Stimulated activated CD4-positive, alpha-beta T cell treated with anti-CD3 and anti-CD28 coated beads, Interleukin-1b, Interleukin-23, amount 100 ng/mL, for 1 hour (primary cell): ENCODE measurements at places on chromosomes 12 and 14.

- DNase-seq: no peak
These were observed 162.9 kb downstream of the ADGRD1 start for GRCh38 chr12:131116468-131117117.

GRCh38 chr12:32987512-32987911 lies 90.9 kb upstream of the PKP2 start:
- no peak for DNase-seq

GRCh38 chr14:63182968-63183367 lies 21.3 kb upstream of the RHOJ start:
- no peak for DNase-seq

- no peak for DNase-seq
These were observed 1004.4 kb downstream of the AACS start for GRCh38 chr12:126069549-126070165.

- no peak for DNase-seq
These were observed 115.4 kb upstream of the OVCH1 start for GRCh38 chr12:29612912-29613311.

DNA sequence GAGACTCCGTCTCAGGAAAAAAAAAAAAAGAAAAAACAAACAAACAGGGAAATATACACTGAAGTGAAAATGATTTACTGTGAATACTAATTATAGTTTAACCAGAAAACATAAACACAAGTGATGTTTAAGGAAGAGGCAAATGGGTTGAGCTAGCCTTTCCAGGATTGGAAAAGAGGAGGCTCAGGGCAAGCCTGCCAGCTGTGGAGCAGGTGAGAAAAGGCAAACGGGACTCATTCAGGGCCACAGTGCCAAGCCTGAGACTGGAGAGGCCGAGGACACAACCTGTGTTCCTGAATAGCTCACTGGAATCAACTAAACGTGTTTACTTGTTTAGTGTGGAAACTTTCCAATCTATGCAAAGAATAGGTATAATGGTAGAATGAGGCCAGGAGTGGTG lies 35.7 kb upstream of the MAPKAPK5 start:
- no peak for DNase-seq

DNA sequence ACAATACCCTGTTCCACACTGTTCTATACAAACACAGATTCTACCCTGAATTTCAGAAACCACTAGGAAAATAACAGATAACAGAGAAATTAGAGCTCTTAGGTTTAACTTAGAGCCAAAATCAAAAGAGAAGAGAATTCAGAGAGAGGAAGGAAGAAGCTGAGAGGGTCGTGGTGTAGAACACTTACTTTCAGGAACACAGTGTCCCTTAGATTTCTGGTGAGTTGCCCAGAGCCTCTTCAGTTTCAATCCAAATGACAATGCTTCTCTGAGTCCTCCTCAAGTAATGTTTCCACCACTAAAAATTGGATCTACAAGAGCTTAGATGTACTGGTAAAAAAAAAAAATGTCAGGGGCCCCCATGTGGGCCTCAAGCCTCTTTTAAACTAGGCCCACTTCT lies 2.6 kb downstream of the YAF2 start:
- DNase-seq: no peak

GRCh38 chr14:104147346-104148125 lies 9.1 kb downstream of the KIF26A start:
- DNase-seq: no peak

GRCh38 chr14:95331708-95332408 lies 12.2 kb upstream of the CLMN start:
- DNase-seq: no peak

GRCh38 chr12:82517027-82517426 lies 158.7 kb downstream of the METTL25 start:
- no peak for DNase-seq

GRCh38 chr12:28776913-28777422 lies 372.1 kb upstream of the FAR2 start:
- DNase-seq: no peak

DNA sequence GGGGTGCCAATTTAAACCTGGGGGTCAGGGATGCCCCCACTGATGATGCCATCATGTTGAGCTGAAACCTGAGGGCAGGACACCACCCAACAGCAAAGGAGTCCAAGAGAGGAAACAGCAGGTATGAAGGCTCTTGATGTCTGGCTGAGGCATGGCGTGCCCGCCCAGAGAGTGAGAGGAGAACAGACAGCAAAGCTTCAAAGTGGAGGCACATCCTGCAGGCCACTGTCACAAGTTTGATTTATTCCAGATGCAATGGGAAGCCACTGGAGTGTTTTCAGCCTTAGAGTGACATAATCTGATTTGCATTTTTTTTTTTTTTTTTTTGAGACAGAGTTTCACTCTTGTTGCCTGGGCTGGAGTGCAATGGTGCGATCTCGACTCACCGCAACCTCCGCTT lies 34.8 kb downstream of the IRF2BPL start:
- no peak for DNase-seq

DNA sequence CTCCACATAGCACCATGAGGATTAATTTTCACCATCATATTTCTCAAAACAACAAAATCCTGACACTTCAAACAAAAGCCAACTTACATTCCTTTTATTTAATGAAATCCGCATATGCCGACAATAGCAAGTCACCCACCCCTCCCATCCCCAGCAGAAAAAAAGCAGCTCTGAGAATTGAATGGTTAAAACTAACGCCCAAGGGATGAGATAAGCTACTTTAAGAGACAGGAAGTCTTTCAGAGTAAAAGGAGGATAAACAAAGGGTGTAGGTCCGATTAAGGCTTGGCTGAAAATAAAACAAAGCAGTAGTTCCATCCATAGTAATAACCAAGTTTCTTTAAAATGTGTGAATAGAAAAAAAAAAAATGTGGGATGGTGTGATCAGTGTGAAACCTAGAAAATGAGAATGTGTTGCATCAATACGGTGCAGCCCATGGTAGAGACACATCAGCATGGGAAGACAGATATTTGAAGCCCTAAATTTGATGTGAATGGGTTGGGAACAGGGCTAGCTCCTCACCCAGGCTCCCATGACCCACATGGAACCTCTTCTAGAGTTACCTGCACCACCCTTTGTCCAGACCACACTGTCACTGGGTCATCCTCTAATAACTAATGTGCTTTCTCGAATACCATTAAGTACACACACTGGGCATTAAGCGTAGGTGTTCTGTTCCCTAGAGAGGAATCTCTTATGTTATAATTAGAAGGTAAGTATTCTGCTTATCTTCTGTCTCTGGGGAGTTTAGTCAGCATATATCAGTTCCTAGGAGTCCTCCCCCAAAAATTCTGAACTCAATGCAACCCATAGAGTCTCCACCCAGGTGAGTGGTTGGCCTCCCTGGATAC lies 31.7 kb downstream of the RTRAF start:
- no peak for DNase-seq

DNA sequence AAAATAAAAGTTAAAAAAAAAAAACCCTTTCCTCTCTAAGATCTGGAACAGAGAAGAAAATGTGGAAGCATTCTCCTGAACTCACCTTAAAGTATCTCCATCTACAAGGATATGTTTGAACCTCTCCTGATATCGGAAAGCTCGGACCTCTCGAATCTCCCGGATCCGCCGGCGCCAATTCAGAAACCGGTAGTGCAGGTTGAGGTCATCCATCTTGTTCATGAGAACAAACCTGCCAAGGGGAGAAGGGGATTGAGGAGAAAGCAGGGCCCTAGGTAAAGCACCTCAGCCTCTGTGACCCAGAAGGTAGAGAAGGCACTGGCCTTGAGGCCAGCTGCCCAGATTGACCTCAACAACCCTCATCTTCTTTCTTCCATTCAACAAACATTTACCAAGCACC lies 2.2 kb downstream of the SPRYD3 start:
- no peak for DNase-seq

DNA sequence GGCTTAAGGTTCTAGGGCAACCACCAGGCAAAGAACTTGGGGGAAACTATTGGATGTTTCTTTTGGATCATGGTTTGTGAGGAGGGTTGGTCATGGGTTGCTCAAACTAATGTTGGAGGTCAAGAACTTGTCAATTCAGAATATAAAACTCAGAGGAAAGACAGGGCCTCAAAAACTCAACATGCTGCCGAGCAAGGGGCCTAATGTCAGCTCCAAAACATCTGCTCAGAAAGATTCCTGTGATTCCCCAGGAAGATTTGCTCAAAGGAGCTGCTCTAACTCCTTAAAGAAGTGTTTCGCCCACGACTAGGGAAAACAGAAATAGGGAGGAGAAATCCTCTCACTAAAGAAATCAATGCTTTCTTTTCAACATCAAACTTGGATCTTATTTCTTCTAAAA lies 3.7 kb upstream of the IGF1 start:
- no peak for DNase-seq

GRCh38 chr12:46219877-46220655 lies 48.8 kb downstream of the SLC38A1 start:
- peak; percentile 32 for DNase-seq

GRCh38 chr12:46089414-46090162 lies 99.2 kb upstream of the SCAF11 start:
- no peak for DNase-seq

GRCh38 chr12:108849660-108850059 lies 7.7 kb downstream of the SSH1 start:
- DNase-seq: no peak

DNA sequence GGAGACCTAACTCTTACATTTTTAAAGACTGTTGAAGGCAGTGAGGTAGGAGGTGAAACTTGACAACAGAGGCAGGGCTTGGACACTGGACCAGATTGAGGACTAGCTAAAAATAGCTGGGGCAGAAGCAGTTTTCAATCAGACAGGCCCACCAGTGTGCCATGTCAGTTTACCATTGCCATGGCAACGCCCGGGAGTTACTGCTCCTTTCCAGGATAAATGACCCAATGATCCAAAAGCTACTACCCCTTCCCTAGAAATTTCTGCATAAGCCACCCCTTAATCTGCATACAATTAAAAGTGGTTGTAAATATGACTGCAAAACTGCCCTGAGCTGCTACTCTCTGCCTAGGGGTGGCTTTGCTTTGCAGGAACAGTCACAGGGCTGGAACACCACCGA lies 53.2 kb upstream of the PKP2 start:
- no peak for DNase-seq

- DNase-seq: no peak
These were observed 397.8 kb downstream of the SEC23A start for GRCh38 chr14:38705220-38705619.

DNA sequence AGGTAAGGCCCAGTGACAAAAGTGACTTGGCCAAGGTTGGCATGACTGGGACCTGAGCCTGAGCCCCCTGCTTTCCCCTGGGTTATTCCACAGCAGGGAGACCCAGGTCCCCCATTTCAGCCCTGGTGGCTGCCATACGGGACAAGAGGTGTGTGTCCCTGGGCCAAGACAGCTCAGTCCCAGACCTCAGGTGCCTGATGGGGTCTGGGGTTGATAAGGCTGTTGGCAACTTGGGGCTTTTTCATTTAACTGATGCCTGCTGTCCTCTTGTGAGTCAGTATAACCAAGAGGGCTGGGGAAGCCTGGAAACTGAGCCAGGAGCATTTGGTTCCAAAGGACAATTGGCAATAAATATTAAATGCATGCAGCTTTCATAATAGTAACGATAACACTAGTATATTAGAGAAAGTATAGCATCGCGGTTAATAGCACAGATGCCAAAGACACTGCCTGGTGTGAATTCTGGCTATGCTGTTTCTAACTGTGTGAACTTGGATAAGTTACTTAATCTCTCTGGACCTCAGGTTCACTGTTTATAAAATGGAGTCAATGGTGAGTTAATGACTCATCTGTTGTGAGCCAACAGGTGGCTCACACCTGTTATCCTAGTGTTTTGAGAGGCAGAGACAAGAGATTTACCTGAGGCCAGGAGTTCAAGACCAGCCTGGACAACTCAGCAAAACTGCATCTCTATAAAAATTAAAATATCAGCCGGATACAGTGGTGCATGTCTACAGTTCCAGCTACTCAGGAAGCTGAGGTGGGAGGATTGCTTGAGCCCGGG lies 898 bp downstream of the SDSL start:
- DNase-seq: no peak

DNA sequence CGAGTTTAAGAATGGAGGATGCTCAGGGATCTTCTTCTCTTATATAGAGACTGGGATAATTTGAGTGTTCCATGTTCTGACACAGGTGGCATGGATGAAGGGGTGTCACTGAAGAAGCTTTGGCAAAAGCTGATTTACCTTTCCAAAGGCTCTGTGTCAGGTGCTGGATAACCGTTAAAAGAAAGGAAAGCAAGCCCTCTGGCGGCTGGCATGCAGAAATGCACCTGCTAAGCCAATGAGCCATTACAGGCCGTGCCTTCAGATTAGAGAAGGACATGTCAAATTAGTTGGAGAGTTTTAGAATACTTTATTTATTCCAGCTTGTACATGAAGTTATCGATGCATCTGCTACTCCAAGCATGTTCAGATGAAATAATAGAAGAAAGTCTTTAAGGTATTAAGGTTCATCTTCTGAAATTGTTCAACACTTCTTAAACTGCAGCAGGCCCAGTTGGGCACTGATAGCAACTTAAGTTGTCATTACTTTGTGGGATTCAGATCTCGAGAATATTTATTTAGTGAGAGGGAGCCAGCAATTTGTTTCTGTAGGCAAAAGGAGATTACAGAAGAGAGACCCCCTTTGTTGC lies 678.2 kb downstream of the NRXN3 start:
- DNase-seq: no peak

- no peak for DNase-seq
These were observed 160.8 kb upstream of the GZMB start for GRCh38 chr14:24794644-24795305.

- DNase-seq: peak; percentile 60
These were observed 2.3 kb upstream of the AGAP2 start for GRCh38 chr12:57740656-57741412.

DNA sequence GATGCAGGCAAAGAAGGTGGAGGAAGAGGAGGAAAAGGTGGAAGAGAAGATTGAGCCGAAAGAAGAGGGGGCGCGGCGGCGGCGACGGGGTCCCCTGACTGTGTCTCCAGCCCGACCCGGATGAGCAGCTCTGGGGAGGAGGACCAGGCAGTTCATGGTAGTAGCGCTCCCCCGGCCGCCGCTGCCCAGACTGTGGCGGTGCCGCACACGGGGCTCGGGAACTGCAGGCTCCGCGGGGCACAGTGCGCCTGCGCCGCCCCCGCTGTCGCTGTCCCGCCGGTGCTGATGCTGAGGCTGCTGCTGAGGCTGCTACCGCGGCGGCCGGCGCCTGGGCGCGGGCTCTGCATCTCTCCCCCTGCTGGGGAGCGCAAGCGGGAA lies at the start of gene KCNH5:
Gene KCNH5 (minus strand): TSS at position 225 of the 378 bp plus-strand sequence. CDS start 272 bp downstream, outside the sequence.
- DNase-seq: no peak

DNA sequence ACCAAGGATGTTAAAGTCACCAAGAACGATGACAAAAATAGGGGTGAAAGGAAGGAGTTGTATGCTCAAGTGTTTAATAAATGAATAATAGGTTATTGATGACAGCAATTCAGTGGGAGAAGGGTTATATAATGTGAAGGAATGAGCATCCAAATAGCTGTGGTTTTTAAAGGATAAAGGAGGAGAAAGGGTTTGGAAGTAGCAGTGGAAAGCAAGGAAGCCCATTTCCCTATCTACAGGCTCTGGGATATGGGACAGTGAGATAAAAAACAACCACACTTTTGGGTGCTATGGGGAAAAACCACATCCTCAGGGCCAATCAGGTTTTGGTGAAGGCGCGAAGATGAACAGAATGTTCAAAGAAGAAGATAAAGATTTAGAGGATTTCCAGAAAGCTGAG lies 258.6 kb downstream of the ZFP36L1 start:
- no peak for DNase-seq
